GOT3 (cell line): ENCODE measurements at places on chromosomes 1 and 21.
A peak's percentile ranks its signal among the peaks of the same experiment; 100 is the strongest.

DNA sequence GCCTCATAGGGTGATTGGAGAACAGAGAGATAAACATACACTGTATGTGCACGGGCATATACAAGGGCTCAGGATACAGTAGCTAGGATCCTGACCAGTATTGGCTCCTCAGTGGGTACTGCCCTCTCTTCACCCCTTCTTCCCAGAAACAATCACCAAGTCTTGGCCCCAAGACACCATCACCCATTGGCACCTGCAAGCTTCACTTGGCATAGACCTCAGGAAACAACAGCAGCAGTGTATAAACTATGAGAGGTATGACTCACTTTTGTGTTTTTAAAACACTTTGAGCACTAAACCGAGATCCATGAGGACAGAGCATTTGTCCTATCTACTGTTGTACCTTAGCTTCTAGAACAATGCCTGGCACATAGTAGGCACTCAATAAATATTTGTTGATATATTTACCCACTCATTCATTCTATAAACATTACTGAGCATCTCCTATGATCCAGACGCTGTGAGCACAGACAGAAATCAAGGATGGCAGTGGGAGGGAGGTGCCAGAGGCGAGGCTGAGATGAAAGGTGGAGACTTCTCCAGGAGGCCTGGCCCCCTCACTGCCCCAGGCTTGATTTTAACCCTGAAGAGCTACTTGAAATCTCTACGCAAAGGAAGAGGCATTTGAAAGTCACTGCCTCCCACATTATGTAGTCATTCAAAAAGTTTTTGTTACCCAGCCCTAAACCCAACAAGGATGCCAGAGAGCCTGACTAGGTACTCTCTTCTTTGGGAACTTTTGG lies 95.2 kb downstream of the CAMK2N1 start:
- DNase-seq, result no peak

DNA sequence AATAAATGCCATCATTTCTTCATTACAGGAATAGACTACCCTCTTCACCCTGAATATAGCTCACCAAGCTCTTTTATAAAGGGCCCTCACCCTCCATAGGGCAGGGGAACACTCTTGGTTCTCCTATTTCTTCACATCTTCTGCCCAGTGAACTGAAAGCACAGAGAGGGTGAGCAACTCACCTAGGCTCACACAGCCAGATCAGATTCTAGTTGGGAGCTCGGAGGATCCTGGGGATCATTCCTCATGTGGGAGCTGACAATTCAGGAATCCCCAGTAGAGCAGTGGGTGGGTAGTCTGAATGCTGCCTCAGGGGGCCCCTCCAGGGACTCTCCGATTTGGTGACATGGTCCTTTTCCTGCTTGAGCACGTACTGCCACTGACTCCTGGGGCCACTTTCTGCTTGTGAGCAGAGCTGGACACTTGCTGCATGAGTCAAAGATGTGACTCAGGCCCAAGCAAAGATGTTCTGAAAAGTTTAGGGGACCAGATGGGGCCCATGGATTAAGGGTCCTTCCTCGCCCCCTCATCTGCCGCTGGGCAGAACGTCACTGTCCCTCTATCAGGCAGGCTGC lies 63.7 kb upstream of the WNT4 start:
- no peak for DNase-seq

- no peak for DNase-seq
Measured at GRCh38 chr1:2980849-2981248, 40.4 kb upstream of the ACTRT2 start.

DNA sequence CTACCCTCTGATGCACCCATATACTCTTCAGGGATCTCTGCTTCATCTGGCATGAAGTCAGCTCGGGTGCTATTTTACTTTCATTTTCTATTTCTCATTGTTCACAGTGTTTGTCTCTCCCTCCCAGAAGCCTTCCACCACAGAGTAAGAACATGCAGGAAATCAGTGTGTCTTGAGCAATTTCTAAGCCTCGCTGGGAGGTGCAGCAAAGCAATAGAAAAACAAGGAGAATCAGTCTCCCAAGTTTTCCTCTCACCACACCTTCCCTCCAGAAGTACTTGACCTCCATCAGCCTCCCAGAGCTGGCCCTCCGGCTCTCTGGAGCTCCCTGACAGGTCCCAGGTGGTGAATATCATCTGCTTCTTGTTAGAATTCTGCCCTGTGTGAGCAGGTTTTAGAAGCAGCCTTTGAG lies 594.7 kb upstream of the CAMK1G start:
- no peak for DNase-seq

- DNase-seq, result no peak
Measured at GRCh38 chr1:59201341-59201740, 95.6 kb upstream of the FGGY start.

- no peak for DNase-seq
Measured at GRCh38 chr1:103341377-103341880, 184.1 kb upstream of the RNPC3 start.

- no peak for DNase-seq
Measured at GRCh38 chr21:46092811-46093667, 4.9 kb upstream of the COL6A2 start.

- DNase-seq, result no peak
Measured at GRCh38 chr1:175207971-175208370, 15.4 kb upstream of the KIAA0040 start.

DNA sequence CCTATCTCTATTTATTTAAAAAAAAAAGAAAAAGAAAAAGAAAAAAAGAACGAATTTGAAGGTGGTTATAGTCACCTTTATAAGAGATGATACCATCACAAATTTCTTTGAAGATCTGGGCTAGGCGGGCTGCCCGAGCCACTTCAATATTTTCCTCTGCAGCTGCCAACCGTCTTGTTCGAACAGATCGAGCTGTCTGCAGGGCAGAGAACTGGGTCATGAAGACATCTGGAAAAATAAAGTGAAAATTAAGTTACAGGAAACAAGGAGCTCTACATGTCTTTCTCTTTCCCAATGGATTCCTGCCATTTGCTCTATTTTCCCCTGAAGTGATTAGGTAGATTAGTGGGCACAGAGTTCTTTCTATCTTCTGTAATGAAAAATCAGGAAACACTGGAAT lies 31.9 kb downstream of the RUSC1 start:
- DNase-seq, result no peak

- no peak for DNase-seq
Measured at GRCh38 chr1:165235777-165236291, 120.7 kb downstream of the LMX1A start.

DNA sequence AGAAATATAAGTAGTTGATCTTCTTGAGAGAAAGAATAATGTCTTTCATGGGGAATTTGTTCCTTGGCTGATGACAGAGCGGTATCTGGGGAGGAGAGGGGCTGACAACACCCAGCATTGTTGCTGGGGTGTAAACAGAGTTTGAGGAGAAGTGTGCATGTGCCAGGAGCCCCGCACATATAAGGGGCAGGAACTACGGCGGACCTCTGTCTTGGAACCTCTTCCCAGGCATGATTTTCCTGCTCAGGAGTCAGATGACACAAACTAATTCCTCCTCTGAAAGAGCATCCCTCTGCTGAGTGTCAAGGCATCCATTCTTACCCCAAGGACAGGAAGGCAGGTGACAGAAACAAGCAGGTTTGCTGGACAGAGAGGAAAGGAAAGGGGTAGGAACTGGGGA lies 119.1 kb downstream of the TPTE start:
- DNase-seq, result no peak

GRCh38 chr1:238458899-238459298 lies 568.2 kb upstream of the ZP4 start:
- DNase-seq, result no peak

DNA sequence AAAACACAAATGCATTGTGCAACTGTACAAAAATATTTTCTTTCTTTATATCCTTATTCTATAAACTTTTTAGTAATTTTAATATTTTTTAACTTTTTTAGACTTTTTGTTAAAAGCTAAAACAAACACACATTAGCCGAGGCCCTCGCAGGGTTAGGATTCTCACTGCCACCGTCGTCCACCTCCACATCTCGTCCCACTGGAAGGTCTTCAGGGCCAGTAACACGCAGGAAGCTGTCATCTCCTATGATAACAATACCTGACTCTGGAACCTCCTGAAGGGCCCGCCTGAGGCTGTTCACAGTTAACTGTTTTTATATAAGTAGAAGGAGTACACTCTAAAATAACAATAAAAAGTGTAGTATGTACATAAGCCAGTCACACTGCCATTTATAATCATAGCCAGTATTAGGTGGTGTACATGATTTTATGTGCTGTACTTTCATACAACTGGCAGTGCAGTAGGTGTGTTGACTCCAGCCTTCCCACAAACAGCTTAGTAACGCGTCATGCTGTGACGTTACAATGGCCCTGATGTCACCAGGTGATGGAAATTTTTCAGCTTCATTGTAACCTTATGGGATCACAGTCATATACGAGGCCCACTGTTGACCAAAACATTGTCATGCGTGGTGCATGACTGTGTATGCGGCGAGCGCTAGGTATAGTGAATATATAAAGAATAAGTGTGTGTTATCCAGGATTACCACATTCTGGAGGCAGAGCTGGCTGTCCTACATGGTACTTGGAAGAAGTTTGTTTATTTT lies 8.8 kb downstream of the TFF2 start:
- no peak for DNase-seq

DNA sequence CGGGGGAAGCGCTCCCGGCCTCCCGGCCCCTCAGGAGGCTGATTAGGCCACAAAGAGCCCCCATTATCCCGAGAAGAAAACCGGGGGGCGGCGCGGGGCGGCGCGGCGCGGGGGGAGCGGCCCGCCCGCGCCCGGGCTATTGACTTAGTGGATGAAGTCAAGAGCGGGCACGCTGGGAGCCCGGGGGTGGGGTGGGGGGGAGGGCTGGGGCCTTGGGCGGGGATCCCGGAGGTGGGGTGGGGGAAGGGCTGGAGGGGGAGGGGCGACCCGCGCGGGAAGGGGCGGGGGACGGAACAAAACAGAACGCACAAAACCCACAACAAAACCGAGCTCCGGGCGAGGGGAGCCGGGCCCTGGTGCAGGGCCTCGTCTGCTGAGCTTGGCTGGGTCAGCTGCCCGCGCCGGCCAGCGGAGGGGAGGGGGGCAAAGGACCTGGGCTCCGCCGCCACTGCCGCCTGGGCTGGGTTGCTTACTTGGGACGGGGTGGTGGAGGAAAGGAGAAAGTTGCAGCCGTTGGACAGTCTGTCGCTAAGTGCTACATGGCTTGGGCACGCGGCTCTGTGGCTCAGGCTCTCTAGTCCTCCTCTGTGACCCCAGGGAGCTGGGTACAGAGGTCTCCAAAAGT lies 16.3 kb downstream of the PAX7 start:
- DNase-seq, result no peak

- DNase-seq, result no peak
Measured at GRCh38 chr1:204746838-204747442, 61.4 kb upstream of the LRRN2 start.

DNA sequence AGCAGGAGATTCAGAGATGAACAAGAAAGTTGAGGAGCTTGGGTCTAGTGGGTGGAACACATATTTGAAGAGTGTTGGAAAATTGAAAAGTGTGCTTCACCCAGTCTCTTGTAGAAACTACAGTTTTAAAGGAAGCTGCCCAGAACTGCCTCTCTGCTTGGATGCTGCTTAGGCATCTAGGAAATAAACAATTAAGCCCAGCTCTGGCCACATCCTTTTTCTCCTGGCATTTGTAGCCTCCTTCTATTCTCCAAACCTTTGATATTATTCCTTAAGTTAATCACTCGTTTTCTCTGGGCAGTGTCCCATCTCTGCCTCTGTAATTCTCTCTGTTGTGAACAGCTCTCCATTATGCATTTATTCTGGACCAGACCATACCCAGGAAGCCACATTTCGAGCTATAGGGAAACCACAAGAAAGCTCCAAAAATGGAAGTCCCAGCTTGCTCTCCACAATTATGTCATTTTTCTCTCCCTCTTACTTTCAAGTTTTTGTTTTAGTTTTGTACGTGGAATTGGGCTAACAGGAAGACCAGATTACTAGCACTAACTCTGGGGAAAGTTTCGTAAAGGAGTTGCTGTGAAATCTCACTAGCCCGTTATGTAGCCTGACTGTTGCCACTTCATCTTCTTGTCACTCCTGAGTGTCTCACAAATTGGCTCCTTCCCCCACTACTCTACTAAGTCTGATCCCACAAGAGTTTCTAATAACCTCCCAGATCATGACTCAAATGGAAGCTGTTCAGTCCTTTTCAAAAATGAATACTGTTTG lies 102.2 kb downstream of the NTMT2 start:
- DNase-seq, result no peak

GRCh38 chr1:242629396-242629795 lies 104.9 kb upstream of the PLD5 start:
- DNase-seq, result no peak

DNA sequence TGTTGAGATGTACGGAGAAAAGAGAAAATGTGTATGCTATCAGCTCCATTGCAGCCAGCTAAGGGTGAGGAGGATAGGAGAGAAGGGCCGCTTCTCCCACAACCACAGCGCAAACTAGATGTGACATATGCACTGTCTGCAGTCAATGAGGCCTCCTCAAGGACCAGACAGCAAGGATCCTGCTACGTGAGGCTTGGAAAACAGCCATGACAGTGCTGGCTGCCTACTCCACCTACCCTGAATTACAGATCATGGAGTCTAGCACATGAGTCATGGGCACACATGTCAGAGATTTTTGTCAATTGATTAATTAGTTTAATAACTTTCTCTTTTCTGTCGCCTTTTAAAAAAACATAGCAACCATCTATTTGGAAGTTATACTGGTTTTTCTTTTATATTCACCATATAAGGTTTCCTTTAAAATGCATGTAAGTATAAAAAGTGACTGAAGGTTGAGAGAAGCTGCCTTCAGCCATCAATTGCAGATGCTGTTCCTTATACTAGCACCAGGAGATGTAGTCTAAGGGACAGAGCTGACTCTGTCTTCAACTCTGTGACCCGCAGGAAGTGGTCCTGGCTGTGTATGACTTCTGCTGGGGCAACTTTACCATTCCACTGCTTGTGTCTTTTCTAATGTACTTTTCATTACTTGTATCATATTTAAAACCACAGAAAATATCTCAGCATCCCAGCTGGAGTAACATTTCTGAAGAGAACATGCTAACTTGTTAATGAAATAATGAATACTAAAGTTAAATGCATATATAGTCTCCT lies 3.1 kb downstream of the VPS26C start:
- no peak for DNase-seq

DNA sequence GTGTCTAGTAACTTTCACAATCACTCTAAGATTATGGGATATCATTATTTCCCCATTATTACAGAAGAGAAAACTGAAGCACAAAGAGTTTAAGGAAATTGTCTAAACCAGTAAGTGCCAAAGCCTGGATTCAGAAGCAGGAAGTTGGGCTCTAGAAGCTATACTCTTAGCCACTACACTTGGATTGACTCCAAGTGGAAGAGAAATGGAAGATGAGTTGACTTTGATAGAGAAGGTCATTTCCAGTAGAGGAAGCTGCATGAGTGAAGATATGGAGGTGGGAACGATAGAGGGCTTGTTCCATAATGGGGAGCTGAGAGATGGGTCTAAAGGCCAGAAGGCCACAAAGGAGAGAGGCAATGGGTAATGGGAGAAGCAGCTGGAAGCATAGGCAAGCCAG lies 11.7 kb upstream of the TDRD10 start:
- DNase-seq, result no peak

GRCh38 chr1:27659497-27660299 lies 12.3 kb downstream of the IFI6 start:
- peak; percentile 38 for DNase-seq

GRCh38 chr1:182404781-182405180 lies 4.3 kb upstream of the TEDDM1 start:
- DNase-seq, result no peak
